ENCODE measurements at places on chromosomes 1 and 21. TPM values are rescaled to one million over a fixed set of nuclear protein-coding genes. Genes with fewer than 3 reads are reported as not detected.

Gene CRB1
- total RNA-seq, result 0.15 TPM

Gene TPR
- total RNA-seq, result 113 TPM

Gene TCEA3
- 25.7 TPM for total RNA-seq

Gene XPR1
- total RNA-seq, result 55.4 TPM

Gene CSMD2
- 2.2 TPM for total RNA-seq

Gene SPRR2A
- total RNA-seq, result not detected

Gene CD160
- 0.30 TPM for total RNA-seq

Gene CDK18
- 47.1 TPM for total RNA-seq

Gene KCND3
- 21.2 TPM for total RNA-seq

- no peak for DNase-seq
Measured at GRCh38 chr1:88466899-88467580, 217.0 kb upstream of the PKN2 start.

DNA sequence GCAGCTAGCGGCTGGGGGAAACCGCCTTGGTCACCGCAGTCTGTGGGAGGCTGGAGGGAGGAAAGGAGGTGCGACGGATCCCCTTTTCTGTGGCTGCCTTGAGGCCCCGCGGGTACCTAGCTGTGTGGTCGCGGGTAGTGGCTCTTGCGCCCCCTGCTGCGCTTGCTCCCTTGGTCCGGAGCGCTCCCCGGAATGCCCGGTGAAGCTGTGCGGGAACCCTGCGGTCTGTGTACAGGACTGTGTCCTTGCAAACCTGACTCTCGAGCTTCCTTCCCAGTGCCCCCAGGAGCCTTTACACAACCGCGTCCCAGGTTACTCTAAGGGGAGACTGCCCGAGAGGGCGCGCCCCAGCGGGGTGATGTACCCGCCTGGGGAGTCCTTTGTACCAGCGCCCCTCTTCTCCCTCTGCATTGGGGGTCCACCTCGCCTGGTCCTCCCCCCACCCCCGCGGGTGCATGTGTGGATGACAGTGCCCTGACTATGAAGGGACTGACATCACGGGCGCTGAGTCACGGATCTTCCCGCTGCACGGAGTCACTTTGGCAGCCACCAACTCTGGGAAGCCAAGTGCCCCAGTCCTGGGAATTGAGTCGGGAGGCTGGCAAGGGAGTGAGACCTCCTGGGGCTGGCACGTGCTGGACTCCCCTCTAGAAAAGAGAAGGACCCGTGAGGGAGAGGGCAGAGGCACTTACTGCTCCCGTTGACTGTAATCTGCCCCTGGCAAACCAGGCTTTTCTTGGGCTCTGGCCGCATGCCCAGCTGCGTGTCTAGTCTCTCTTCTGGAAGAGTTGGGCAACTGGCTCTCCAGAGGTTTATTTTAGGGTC lies 816 bp downstream of the IL6R start:
- peak; percentile 93 for DNase-seq

DNA sequence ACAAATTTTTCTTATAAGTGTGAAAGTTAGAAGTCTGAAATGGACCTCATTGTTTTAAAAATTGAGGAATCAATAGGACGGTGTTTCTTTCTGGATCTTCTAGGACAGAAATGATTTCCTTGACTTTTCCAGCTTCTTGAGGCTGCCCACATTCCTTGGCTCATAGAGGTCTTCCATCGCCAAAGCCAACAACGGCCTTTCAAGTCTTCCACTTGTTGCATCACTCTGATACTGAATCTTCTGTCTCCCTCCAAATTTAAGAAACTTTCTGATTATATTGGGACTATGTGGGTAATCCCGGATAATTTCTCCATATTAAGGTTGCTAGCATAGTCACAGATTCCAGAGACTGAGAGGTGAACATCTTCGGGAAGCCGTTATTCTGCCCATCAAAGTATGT lies 595.4 kb upstream of the ADAMTS5 start:
- DNase-seq, result no peak

- no peak for DNase-seq
Measured at GRCh38 chr1:111227434-111227833, at the start of gene CHI3L2. CHI3L2 (plus strand) TSS chr1:111227713; CDS start chr1:111227730, 17 bp downstream.

- no peak for DNase-seq
Measured at GRCh38 chr1:40848530-40849189, 13.5 kb downstream of the CITED4 start.

DNA sequence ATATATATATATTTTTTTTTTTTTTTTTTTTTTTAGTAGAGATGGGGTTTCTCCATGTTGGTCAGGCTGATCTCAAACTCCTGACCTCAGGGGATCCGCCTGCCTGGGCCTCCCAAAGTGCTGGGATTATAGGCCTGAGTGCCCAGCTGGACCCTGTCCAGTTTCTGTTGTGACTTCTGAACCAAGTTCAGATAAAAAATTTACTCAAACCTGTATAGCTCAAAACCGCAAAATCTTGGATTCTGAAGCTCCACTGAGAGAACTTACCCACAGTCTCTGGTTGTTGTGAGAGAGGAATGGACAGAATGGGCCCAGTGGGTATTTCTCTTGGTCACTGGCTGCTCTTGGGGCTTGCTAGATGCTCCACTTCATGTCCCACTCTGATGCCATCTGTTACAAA lies 76.4 kb downstream of the HS2ST1 start:
- no peak for DNase-seq

GRCh38 chr1:29414086-29414485 lies 177.8 kb downstream of the PTPRU start:
- no peak for DNase-seq

DNA sequence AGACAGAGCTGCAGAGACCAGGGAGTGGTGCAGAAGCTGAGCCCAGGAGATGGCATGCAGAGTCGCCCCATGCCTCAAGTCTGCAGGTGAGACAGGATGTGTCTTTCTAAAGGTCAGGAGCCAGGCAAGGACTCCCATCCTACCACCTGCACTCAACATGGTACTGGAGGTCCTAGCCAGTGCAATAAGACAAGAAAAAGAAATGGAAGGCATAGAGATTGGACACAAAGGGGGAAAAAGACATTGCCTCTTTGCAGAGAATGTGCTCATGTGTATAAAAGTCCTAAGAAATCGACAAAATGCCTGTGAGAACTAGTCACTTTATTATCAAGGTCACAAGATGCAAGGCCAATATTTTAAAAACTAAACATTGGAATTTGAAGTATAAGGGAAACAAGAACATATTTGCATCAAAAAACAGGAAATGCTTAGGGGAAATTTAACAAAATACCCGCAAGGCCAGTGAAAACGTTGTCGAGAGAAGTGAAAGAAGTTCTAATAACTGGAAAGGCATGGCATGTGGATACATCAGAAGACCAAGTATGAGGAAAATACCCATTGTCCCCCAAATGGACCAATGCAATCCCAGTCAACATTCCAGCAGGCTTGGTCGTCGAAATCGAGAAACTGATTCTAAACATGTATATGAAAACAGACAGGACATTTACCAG lies 13.2 kb upstream of the PRXL2B start:
- no peak for DNase-seq

DNA sequence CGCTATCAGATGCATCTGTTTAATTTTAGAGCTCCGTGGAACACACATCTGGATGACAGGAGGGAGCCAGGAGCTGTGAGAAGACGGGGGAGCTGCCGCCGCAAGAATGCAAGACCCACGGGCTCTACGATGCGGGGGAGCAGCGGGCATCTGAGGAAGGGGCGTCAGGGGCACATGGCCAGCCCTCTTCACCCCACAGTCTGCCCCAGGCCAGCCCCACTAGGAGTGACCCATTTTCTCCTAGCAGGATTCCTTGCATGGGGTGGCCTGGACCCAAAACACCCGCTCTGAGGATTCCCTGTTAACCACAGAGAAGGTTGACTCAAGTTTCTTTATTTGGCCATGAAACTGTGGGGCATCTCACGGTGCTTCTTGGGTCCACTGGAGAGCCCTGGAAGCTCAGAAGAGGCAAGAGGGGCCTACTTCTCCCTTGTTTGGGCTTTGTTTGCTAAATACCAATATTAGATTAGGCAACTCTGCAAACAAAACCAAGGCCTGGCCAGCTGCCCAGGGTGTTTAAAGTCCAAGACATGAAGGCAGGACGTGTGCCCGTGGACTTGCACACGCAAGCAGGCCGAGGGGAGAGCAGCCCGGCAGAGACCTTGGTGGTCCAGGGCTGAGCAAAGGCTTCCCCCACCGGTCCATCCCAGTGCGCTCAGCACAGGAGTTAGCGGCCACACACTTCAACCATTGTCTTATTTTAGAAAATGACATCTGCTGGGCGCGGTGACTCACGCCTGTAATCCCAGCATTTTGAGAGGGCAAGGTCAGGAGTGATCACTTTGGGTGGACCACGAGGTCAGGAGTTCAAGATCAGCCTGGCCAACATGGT lies 89.8 kb downstream of the DHRS3 start:
- peak; percentile 85 for DNase-seq

GRCh38 chr1:221708987-221709386 lies 32.9 kb downstream of the DUSP10 start:
- DNase-seq, result no peak

- DNase-seq, result no peak
Measured at GRCh38 chr21:42456457-42456856, 39.6 kb downstream of the RSPH1 start.

DNA sequence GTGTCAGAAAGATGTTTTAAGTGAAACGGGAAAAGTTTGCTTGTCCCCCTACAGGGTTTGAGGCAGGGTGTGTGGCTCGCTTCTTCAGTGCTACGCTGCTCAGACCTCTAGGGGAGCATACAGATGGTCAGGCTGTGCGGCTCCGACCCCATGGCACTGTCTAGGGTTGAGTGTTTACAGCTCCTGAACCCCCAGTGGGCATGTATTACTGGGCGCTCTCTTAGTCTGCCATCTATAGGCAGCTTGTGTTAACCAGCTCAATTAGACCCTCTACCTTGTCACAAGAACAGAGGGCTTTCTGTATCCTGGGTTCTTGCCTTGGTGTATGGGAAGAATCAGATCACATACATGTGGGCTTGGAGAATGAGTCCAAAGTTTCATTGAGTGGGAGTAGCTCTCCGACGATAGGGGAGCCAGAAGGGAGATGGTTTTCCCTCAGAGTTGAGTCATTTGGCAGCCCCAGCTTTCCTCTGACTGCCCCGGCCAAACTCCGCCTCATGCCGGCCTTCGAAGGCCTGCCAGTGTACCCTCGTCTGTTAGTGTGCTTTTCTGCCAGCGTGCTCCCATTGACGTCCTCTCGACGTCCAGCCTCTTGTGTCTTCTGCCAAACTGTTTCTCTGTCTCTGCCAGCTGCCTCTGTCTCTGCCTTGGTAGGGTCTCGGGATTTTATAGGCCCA lies 38.6 kb upstream of the ADGRL4 start:
- peak; percentile 73 for DNase-seq

DNA sequence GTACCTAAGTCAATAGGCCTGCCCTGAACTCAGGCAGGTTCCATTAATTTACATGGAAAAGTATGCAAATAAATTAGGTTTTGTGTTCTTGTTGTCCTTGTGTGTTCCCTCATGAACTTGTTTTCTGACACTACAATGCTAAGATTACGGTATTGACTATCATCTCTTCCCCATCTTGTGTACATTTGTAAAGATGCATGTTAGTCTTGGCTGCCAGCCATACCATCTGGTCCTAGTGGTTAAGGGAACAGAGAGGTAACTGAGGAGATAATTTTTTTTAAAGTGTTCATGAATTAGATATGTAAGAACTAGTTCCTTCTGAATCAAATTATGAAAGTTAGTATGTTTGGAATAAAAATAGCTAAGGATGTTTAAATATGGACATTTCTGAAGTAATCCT lies 167.6 kb upstream of the ADAMTS5 start:
- DNase-seq, result no peak

DNA sequence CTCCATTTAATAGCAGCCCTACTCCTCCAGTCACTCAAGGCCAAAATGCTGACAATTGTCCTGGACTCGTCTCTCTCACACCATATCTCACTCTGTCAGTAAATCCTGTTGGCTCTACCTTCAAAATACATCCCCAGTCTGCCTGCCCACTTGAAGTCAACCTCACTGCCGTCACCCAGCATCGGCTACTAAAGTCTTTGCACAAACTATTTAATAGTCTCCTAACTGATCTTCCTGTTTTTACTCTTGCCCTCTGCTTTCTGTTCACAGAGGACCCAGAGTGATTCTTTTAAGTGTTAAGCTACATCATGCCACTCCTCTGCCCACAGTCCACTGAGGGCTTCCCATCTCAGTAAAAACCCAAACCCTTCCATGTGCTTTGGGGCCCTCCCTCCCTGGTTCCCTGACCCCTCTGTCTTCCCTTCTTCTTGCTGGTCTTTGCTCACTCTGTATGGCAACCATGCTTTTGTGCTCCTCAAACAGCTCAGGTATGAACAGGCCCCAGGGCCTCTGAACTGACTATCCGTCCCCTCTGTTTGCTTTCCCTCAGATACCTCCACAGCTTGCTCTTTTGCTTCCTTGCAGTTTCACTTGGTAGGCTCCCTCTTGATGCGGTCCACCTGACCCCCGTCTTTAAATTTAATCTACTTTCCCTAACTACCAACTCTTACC lies 19.0 kb downstream of the RNASEL start:
- no peak for DNase-seq

DNA sequence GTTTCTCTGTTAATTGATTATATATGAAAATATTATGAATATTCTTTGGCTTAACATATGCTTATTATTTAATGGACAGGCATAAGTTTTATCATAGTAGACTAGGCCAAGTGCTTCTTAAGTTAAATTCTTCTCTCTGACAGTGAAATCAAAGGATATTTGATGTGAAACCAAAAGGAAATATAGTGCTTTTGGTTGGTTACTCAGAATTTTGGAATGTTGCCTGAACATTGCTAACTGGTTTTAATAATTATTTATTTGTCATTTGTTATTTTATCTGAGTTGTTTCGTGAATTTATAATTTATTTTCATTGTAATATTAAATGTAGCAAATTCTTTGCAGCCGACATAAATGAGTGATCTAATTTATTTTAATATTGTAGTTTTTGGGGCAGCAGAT lies 18.3 kb downstream of the HOOK1 start:
- no peak for DNase-seq

GRCh38 chr1:110235834-110236682 lies 25.9 kb downstream of the KCNC4 start:
- no peak for DNase-seq

- DNase-seq, result no peak
Measured at GRCh38 chr21:23249760-23250159, 2251.6 kb downstream of the NCAM2 start.

DNA sequence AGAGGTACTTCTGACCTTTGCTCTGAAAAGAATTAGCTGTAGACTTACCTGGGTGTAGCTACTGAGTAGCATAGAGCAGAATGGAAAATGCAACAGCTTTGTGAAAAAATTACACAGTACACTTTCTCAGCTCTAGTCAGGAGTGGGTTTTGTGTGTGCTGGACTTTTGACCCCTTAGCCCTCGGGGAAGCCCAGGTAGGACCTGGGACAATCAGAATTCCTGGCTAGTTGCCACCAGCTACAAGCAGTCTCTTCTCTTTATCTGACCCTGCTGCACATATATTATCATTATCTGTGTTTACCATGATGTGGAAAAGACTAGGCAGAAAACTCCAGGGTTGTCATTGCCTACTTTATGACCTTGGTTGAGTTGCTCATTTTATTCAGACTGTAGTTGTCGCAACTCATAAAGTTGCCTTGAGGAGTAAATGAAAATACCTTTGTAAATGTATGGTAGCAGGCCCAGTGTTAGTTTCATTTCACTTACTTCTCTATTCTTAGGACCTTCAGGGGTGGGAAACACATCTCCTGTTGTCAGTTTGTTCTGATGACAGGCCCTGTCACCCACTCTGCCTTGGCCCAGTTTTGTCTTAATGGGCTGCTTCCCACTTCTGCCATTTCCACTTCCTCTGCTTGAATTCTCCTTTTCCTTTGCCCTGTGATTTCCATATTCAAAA lies 5.4 kb downstream of the NEK7 start:
- DNase-seq, result no peak

GRCh38 chr1:100394285-100394684 lies 42.0 kb downstream of the CDC14A start:
- no peak for DNase-seq

- DNase-seq, result peak; percentile 82
Measured at GRCh38 chr1:235326719-235327558, 1.0 kb downstream of the ARID4B start.
